ENCODE measurements at places on chromosomes 11 and 22. TPM values are rescaled to one million over a fixed set of nuclear protein-coding genes. Genes with fewer than 3 reads are reported as not detected.

DNA sequence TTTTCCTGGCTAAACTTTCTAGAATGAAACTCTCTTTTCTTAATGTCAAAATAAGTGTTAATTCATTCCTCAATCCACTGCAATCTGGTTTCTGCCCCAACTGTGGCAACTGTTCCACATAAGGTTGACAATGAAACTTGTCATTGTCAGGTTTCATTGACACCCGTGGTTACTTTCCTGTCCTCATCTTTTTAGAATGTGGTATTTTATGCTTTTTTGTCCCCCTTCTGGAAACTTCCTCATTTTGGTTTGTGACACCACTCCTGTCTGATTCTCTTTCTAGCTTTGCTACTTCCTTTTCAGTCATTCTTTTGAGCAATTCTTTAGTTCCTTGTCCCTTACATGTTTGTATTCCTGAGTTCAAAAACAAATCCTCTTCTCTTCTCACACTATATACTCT lies 7.5 kb upstream of the PDE3B start:
- DNase-seq: no peak

Gene MUC6
- not detected for polyA plus RNA-seq

Gene CADM1
- polyA plus RNA-seq: 0.83 TPM

DNA sequence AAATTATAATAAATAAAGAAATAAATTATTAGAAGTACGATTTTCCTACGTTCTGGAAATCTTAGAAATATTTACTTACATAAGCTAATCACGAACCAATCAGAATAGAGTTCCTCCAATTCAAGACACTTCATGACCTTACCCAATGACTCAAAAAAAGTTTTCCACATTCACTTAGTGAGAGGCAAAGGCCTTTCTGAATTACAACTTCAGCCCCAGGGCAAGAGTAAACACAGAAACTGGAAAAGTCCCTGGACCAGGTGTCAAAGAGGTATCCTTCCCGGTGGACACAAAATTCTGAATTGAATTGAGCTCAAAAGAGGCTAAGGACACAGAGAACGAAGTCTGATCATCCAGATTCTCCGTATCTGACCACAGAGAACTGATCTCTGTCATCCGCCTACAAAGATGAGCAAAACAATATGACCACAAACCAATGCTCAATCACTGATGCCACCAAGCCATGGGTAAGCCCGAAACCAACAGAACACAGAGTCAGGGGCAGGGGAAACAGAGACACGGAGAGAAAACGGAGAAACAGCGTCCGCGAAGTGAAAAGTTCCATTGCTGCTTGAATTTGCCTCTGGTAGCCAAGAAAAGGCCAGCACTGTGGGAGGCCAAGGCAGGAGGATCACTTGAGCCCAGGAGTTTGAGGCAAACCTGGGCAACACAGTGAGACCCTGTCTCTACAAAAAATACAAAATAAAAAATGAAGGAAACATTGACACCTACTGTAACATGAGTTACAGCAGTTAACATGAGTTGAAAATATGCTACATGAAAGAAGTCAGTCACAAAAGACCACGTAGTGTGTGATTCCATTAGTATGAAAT lies 6.8 kb downstream of the BID start:
- DNase-seq: no peak

Gene WNT7B
- not detected for polyA plus RNA-seq

- no peak for DNase-seq
These were observed 24.0 kb upstream of the ATXN10 start for GRCh38 chr22:45647532-45648225.

- no peak for DNase-seq
These were observed 125.1 kb downstream of the TRIM44 start for GRCh38 chr11:35787626-35788025.

GRCh38 chr22:31764785-31765184 lies 11.0 kb downstream of the DEPDC5 start:
- no peak for DNase-seq

DNA sequence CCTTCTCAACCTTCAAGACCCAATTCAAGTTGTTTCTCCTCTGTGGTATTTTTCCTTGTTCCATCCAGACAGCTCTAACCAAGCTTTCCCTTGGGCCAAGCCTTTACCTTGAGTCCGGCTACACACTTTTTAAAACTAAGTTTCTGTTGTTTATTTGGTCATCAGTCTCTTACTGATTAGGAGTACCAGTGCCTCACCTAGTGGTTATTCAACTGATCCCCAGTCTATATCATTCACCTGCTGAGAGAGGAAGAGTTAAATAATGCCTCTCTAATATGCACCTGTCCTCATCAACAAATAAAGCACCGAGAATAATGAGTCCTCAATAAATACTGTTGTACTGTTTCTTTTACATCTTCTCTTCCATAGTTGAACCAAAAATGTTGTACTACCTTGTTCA lies 160.8 kb downstream of the MSANTD4 start:
- DNase-seq: no peak

Gene MUC5AC
- not detected for polyA plus RNA-seq

Gene OR8D1
- polyA plus RNA-seq: not detected

- no peak for DNase-seq
These were observed 156.4 kb upstream of the TBCEL start for GRCh38 chr11:120867531-120867930.

Gene H19
- not detected for polyA plus RNA-seq

- peak; percentile 47 for DNase-seq
These were observed 9.3 kb downstream of the TFIP11 start for GRCh38 chr22:26502688-26503561.

DNA sequence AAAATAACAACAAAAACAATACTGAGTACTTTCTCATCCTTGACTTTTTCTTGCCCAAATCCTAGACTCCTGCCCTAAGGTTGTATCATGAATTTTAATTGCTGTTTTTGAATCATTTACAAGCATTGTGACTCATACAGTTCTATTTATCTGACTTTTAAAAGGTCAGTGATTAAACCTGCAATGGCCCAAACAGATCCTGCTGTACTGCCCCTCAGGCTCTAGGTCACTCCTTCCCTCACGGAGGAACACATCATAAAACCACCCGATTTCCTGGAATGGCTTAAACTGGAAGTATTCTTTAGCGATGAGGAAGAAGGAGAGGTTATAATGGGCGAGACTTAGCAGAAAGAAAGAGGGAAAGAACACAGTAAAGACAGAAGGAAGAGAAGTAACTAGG lies 12.3 kb downstream of the ARFGAP3 start:
- peak; percentile 64 for DNase-seq

Gene OR52I1
- not detected for polyA plus RNA-seq

Gene TRIM48
- not detected for polyA plus RNA-seq

- DNase-seq: no peak
These were observed 35.4 kb downstream of the NFAM1 start for GRCh38 chr22:42396621-42397331.

GRCh38 chr11:45815747-45816146 lies 10.8 kb downstream of the SLC35C1 start:
- DNase-seq: peak; percentile 46

GRCh38 chr11:82883853-82884252 lies 16.4 kb downstream of the PRCP start:
- peak; percentile 39 for DNase-seq

- no peak for DNase-seq
These were observed 2.8 kb downstream of the HRAS start for GRCh38 chr11:532527-532985.

DNA sequence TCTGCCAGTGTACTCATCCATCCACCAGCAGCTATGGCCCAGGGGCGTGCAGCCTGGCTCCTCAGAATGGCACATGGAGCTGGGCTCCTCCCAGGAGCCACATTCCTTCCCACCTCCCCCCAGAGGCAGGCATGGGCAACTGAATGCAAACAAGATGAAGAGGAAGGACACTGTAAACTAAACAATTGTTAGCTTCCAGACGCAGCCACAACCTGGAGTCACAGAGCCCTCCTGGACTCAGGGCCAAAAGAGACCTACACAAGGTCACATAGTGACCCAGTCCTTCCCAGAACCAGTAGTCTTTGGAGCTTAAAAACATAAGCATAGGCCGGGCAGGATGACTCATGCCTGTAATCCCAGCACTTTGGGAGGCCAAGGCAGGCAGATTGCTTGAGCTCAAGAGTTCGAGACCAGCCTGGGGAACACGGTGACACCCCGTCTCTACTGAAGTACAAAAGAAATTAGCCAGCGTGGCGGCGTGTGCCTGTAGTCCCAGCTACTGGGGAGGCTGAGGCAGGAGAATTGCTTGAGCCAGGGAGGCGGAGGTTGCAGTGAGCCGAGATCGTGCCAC lies 30.7 kb upstream of the CLDN5 start:
- peak; percentile 34 for DNase-seq

Gene RGL4
- 0.49 TPM for polyA plus RNA-seq

Gene SYT12
- polyA plus RNA-seq: 1.9 TPM

Gene MRPL23
- polyA plus RNA-seq: 40.5 TPM

DNA sequence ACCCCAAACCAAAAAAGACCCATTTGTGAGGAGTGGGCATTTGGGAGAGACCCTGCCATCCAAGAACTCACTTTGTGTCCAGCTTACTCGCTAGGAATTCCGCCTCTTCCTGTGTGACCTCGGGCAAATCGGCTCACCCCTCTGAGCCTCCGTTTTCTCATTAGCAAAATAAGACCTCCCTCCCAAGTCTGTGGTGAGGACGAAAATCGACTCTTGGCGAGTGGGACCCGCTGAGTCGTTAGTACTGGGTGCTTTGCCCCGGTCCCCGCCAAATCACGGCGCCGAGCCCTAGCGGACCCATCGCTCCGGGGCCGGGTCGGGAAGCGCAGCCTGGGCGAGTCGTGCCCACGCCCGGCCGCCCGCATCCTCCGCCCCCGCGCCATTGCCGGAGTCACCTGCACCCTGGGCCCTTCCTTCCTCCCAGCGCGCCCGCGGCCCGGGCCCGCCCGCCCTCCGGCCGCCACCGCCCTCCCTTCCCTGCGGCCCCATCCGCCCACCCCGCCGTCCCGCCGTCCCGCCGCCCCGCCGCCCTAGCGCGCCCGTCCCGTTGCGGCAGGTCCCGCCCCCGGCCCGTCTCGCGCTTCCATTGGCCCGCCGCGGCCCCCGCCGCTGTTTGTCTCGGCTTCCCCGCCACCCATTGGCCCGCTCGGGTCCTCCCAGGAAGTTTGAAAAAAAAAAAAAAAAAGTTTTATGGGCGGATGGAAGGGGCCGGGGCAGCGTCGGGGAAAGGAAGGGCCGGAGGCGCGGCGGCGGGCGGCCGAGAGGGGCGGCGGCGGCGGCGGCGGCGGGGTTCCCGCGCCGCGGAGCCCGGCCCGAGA lies 48.9 kb downstream of the TRIOBP start:
- DNase-seq: peak; percentile 95

- DNase-seq: peak; percentile 46
These were observed 43.4 kb downstream of the SCUBE2 start for GRCh38 chr11:9047964-9048523.

Gene FAM180B
- polyA plus RNA-seq: not detected

- DNase-seq: no peak
These were observed 13.2 kb downstream of the GGT5 start for GRCh38 chr22:24231706-24232105.

- peak; percentile 78 for DNase-seq
These were observed at the start of gene RAB3IL1 for GRCh38 chr11:61917334-61918109. TSS of gene RAB3IL1 (minus strand) at chr11:61917566. CDS start at chr11:61917367, 199 bp downstream.

Gene RFPL1
- polyA plus RNA-seq: 0.13 TPM

GRCh38 chr22:17264321-17265052 lies 45.3 kb upstream of the ADA2 start:
- DNase-seq: peak; percentile 29

- no peak for DNase-seq
These were observed 48.1 kb upstream of the TOP3B start for GRCh38 chr22:22030493-22031182.

GRCh38 chr11:105609832-105610781 lies at the start of gene GRIA4:
TSS of gene GRIA4 (plus strand) at chr11:105610073. CDS start at chr11:105610998, 925 bp downstream.
- DNase-seq: peak; percentile 65

- peak; percentile 93 for DNase-seq
These were observed 3.2 kb upstream of the STK33 start for GRCh38 chr11:8597182-8597581.

GRCh38 chr11:9596926-9597464 lies 23.5 kb downstream of the WEE1 start:
- DNase-seq: peak; percentile 23

- no peak for DNase-seq
These were observed 109.2 kb downstream of the TSPAN18 start for GRCh38 chr11:44835938-44836337.

DNA sequence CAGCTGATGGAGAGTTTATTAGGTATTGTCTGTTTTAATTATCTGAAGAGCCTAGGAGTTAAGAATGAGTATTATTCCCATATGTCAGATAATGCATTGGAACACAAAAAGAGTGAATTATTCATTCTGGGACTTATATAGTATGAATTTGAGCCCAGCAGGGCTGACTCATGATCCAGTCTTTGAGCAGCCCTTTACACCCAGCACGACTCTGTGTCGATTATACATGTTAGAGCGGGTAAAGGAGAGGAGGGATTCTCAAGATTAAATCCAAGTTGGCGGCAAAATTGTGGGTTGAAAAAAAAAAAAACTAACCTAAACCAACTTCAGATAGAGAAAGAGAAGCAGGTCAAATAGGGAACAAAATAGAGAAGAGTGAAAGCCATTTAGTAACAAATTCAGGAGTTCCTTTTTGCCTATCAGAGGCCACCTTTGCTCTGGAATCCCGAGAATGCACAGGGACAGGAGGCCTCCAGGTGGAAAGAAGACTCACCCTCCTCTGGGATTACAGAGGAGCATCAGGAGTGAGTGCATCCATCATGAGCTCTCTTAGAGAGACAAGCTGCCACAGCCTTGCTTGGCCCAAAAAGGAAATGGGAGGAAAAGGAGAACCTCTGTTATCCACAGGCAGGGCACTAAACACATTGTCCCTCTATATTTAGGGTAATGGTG lies 3.1 kb downstream of the MRGPRX1 start:
- no peak for DNase-seq

Gene FGF4
- not detected for polyA plus RNA-seq

GRCh38 chr11:60838132-60838531 lies 3.8 kb upstream of the CCDC86 start:
- DNase-seq: peak; percentile 52

DNA sequence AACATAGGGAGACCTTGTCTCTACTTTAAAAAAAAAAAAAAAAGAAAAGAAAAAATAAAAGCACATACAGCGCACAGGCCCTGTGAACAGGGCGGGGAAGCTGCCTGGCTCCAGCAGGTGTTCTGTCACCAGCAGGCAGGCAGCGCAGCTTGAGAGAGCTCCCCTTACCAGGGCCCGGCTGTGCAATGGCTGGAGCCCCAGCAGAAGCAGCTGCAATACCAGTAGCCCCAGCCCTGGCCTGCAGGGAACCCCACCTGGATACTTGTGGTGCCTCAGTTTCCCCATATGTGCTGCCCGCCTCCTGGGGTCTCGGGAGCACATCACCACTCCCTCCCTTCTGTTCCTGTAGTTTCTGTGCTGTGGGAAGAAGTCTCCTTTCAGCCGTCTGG lies 12.3 kb downstream of the TSPAN32 start:
- no peak for DNase-seq

Gene LRRC10B
- not detected for polyA plus RNA-seq

All from GM23248 (cell line).